ENCODE measurements at places on chromosomes 12 and 14. TPM values are rescaled to one million over a fixed set of nuclear protein-coding genes. Genes with fewer than 3 reads are reported as not detected.

Gene DDN
- total RNA-seq, result 0.29 TPM

DNA sequence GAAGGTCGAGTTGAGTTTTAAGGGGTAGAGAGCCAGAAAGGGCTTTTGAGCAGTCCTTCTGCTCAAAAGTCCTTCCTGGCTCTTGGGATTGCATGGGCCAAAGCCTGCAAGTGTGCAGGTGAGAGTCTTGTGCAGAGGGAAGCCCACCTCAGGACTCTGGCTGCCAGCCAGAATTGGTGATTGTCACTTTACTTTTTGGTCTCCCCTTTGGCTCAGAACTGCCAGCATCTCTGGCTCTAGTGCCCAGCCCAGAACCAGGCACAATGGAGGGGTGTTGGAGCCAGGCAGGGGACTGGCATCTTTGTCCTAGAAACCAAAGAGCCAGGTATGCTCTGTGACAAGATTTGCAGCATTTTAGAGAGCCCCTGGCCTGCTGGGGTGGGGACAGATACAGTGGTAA is 23.5 kb downstream of the FAM222A start:
- peak; percentile 0 for DNase-seq
- no peaks in the 10 kb centered on the region for H3K36me3 ChIP-seq

Gene CMKLR1
- 9.8 TPM for total RNA-seq

DNA sequence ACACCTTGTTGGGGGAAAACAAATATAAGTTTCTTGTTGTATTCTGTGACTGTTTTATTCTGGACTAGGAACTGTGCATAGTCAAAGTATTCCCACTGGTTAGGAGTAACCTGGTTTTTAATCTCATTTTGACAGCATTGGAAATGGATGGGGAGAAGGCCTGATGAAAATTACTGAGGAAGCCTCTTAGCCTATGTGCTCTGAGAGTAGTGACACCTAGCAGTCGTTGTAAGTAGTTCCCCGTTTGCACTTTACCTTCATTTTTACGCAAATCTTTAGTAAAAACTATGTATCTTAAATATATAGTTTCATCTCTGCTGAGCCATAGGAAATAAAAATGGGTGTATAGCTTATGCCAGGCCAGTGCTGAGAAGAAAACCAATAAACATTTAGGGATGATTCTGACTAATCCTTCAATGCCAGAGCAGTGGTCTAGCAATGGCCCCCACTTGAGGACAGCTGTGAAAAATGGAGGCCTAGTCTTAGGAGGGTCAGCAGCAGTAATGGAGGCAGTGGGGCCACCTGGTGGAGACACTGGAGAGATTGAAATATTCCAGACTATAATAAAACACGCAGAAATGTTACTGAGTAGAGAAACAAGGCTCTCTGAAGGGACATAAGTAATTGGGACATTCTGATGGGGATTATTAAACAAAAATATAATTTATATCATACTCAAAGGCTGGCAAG is 133.2 kb upstream of the NOVA1 start:
- no peaks in the 10 kb centered on the region for H3K27me3 ChIP-seq
- DNase-seq, result peak; percentile 3
- no peaks in the 10 kb centered on the region for H3K4me1 ChIP-seq
- no peak overlapping the region for H3K27ac ChIP-seq

GRCh38 chr12:132275110-132275531 is 54.3 kb downstream of the GALNT9 start:
- H3K36me3 ChIP-seq, result no peaks in the 10 kb centered on the region
- no peak overlapping the region for H3K27ac ChIP-seq
- H3K4me3 ChIP-seq, result no peak overlapping the region
- H3K27me3 ChIP-seq, result peaks cover 28% of the 10 kb centered on the region
- no peaks in the 10 kb centered on the region for H3K4me1 ChIP-seq

Gene KIF26A
- not detected for total RNA-seq

GRCh38 chr12:131287938-131288764 is 334.4 kb downstream of the ADGRD1 start:
- H3K36me3 ChIP-seq, result no peaks in the 10 kb centered on the region
- no peak overlapping the region for H3K4me3 ChIP-seq
- peak; percentile 58 for DNase-seq
- no peaks in the 10 kb centered on the region for H3K4me1 ChIP-seq
- H3K27ac ChIP-seq, result no peak overlapping the region
- no peaks in the 10 kb centered on the region for H3K27me3 ChIP-seq

- no peaks in the 10 kb centered on the region for H3K27me3 ChIP-seq
- H3K4me1 ChIP-seq, result no peaks in the 10 kb centered on the region
- no peak overlapping the region for H3K27ac ChIP-seq
- no peak overlapping the region for H3K4me3 ChIP-seq
Observed at GRCh38 chr14:64187331-64187730, 106.8 kb downstream of the ESR2 start.

Gene RTL1
- total RNA-seq, result not detected

DNA sequence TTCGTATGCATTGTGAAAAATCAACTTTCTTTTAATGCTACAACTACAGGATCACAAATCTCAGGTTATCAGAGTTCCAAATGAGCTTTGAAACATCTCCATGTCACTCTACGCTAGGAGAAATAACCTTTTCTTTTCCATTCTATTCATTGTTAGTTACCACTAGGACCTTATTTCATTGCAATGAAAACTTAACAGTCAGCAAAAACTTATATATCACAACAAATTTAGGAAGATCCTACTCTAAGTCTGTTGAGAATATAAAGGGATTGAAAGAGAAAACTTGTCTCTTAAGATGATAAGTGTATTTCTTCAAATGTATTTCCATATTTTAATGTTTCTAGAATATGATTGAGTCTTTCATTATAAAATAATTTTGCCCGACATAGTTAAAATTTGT is 539.1 kb downstream of the TMTC2 start:
- DNase-seq, result no peak
- H3K4me3 ChIP-seq, result no peak overlapping the region
- no peak overlapping the region for H3K27ac ChIP-seq
- no peaks in the 10 kb centered on the region for H3K4me1 ChIP-seq

Gene KCNK10
- under 0.01 TPM for total RNA-seq
